ENCODE measurements at places on chromosomes 12 and 14. TPM values are rescaled to one million over a fixed set of nuclear protein-coding genes. Genes with fewer than 3 reads are reported as not detected.

ALDH1L2 gene
- 36.4 TPM for total RNA-seq

DNA sequence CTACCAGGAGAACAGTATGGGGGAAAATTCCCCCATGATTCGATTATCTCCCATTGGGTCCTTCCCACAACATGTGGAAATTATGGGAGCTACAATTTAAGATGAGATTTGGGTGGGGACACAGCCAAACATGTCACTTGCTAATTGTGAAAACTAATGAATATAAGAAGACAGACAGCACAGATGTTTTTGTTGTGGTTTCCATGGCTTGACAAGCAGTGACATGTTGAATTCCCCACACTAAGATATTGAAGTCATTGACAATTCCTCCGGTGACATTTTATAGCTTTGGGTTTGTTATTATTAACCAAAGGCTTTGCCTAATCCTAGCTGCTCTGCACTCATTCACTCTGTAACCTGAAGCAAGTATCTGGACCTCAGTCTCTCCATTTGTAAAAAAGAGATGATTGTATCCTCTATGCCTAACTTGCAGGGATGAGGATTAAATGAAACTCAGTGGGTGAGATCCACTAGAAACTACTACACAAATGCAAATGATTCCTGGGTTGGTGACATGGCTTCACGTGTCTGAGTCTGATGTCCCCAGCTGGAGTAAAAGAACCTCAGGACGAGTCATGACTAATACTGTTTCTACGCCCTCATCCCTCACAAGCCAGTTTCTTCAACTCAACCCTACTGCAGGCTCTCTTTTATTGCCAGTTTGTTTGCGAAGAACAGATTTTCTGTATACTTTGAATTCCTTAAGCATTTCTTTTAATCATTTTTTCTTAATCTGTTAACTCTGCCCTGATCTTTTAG lies 71.6 kb downstream of the ASCL1 start:
- no peak for DNase-seq

GRCh38 chr12:111788178-111788654 lies 21.5 kb downstream of the ALDH2 start:
- peak; percentile 52 for DNase-seq

UTP20 gene
- total RNA-seq = 18.4 TPM

- no peak for DNase-seq
These were observed 277.8 kb downstream of the APAF1 start for GRCh38 chr12:98922871-98923270.

DNA sequence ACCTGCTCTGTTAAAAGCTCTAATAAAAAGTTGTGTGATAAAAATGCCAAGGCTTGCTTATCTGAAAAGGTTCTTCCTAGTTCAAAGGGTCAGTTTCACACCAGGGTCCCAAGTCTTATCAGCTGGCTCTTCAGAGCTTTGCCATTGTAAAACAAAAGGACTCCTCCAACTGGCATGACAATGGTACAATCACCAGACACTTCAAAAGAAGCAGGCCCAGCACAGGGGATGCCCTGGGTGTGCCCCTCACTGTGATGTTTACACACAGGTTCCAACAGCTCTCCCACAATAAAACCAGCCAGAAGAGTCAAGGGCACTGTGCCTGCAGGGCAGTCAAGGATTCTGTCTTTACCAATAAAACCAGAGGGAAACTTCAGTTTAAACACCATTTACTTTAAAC lies 78.7 kb downstream of the PRICKLE1 start:
- DNase-seq = no peak
